ENCODE measurements at places on chromosomes 3 and 15.
A peak's percentile ranks its signal among the peaks of the same experiment; 100 is the strongest.

DNA sequence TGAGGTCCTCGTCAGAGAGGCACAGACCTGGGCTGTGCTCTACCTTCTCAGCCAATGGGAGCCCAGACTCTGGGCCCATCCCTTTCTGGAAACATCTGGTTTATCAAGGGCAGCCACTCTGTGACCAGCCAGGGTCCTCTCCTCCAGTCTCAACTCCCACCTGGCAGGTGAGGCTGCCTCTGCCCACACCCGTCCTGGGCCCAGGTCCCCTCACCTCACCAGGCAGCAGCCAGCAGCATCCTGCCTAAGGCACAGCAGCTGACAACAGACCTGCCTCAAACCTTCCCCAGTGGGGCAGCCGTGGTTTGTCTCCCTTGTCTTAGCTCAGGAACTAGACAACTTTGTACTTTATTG lies 8.7 kb upstream of the VIPR1 start:
- DNase-seq, result no peak

GRCh38 chr15:91068966-91069365 lies 31.1 kb upstream of the SV2B start:
- DNase-seq, result no peak

DNA sequence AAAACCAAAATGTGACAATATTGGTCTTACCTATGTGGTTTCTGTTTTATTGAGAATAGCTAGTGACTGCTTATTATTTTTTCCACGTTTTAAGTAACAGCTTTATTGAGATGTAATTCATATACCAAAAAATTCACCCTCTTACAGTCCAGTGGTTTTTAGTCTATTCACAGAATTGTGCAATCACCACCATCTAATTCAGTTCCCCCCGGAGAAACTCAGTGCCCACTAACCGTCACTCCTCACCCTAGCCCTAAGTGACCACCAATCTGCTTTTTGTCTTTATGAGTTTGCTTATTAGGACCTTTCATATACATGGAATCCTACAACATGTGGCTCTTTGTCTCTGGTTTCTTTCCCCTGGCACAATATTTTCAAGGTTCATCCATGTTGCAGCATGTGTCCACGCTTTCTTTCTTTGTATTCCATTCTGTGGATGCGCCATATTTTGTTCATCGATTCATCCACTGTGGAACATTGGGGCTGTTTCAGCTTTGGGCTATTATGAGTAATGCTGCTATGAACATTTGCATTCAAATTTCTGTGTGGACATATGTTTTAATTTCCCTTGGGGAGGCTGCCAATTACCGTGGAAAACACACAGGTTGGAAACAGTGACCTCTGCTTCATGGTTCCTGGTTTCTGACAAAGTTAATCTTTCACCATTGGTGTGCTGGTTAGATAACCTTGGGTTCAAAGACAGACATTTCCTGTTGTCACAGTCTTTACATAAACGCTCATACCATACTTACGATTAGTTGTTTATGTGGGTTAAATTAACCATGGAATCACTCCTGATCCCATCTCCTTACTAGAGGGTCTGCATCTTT lies 3.2 kb upstream of the BCL2L10 start:
- DNase-seq, result no peak

GRCh38 chr3:157079676-157080369 lies 80.1 kb downstream of the CCNL1 start:
- DNase-seq, result no peak

DNA sequence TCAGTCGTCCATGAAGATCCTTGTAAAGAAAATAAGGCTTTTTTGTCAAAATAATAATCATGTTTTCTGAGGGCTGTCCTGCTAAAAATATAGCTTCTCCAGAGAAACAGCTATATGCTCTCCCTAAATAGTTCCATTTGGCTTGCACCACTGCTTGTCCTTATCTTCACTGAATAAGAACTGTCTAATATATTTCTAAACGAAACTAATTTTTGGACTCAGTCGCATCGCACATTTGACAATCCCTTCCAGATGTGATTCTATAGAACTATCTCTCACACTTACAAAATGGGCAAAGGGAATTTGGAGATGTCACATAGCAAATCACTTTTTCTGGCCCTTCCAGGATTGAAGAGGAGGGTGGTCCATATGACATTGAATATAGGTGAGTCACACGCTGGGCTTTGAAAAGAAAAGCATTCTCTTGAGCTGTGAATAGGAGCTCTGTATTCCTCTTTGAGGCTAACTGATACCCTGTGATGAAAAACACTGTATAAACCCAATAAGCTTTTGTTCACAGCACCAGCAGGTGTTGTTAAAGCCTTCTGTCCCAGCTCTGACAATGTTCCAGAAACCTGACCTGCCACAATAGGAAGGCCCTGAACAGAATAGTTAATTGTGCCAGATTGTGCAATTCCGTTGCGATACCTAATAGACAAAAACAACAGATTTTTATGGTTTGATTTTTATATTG lies 1144.2 kb downstream of the ROBO2 start:
- no peak for DNase-seq

GRCh38 chr3:192915722-192916121 lies 1.9 kb downstream of the MB21D2 start:
- no peak for DNase-seq

DNA sequence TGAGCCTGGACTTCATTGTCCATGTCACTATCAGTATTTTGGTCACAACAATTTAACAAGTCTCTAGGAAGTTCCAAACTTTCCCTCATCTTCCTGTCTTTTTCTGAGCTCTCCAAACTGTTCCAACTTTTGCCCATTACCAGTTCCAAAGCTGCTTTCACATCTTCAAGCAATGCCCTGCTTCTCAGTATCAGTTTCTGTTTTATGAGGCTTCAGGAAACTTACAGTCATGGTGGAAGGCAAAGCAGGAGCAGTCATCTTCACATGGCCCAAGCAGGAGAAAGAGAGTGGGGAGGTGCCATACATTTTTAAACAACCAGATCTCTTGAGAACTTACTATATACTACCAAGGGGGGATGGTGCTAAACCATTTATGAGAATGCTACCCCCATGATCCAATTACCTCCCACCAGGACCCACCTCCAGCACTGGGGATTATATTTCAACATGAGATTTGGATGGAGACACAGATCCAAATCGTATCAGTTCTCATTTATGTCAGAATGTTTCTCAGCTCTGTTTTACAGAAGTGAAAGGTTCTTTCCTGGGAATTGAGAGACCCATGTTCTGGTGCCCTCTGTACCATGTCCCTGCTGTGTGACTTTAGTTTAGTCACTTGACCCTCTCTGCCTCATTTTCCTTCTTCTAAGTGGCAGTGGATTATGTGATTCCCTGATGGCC lies 169.7 kb downstream of the PLCL2 start:
- no peak for DNase-seq

- no peak for DNase-seq
Observed at GRCh38 chr15:27798807-27799206, 300.3 kb downstream of the OCA2 start.

- DNase-seq, result no peak
Observed at GRCh38 chr15:90232941-90233386, 777 bp downstream of the CIB1 start.

- DNase-seq, result no peak
Observed at GRCh38 chr3:159854500-159855124, 134.0 kb upstream of the IL12A start.

GRCh38 chr15:51155891-51156290 lies 61.2 kb upstream of the TNFAIP8L3 start:
- DNase-seq, result no peak

DNA sequence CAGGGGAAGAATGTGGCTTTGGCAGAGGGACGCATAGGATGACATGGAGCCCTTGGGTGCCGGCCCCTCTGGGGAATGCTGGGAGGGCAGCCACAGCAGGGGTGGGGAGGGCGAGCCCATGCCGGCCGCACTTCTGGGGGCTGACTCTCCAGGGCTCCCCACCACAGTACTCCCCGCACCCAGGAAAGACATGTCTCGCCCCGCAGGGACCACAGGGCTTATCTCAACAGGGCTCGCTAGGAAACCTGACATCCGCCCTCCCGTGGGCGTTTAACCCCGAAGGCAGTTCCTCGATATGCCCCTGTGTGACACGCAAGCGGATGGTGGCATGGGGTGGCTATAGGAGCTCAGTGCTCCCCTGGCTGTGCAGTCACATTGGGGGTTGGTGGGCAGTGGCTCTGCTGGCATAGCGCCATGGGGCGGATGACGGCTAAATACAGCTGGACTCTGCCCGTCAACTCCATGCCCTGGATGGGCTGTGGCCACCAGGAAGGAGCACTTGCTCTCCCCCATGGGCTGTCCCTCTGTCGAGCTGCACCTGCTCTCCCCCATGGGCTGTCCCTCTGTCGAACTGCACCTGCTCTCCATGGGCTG lies 141.4 kb downstream of the ADAMTS17 start:
- DNase-seq, result no peak

GRCh38 chr3:20909511-20909910 lies 723.5 kb upstream of the SGO1 start:
- no peak for DNase-seq

GRCh38 chr3:129795186-129796010 lies 98.1 kb downstream of the TMCC1 start:
- DNase-seq, result no peak

DNA sequence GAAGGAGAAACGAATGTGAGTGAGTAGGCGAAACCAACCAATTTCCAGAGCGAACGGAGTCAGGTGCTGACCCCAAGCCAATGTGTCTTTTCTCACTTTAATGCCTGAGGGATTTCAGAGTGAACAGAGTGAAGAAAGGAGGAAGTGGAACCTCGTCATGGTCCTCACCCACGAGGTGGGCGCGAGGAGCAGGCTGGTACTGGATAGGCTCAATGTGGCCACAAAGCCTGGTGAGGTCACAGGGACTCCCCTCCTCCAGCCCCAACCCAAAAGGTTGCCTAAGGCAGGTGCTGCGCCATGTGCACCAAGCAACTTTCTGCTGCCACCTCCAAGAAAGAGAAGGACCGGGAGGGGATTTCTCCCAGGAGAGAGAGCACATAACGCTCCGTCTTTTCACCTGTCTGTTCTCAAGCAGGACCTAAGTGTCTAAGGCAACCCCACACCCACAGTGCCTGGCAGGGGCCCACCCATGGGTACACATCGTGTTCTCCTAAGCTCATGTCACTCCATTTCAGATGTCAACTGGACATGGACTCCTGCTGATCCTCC lies 3.8 kb downstream of the NRROS start:
- DNase-seq, result peak; percentile 32

DNA sequence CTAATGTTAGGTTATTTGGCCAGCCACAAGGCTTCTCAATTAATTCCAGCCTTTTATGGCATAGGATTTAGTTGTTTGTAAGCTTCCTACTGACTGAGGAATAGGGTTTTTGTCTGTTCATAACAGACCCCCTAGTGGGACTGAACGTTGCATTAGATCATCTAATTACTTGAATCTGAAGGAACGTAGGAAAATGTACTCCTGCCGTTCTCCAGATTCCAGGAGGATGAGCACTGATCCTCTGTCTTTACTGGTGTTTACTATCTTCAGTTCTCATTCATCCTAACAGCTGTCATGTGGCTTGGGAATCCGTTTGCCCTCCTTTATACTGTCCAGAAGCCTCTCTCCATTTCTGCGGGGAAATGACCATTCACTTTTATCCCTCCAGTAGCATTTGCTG lies 52.7 kb downstream of the RAD54L2 start:
- DNase-seq, result no peak

DNA sequence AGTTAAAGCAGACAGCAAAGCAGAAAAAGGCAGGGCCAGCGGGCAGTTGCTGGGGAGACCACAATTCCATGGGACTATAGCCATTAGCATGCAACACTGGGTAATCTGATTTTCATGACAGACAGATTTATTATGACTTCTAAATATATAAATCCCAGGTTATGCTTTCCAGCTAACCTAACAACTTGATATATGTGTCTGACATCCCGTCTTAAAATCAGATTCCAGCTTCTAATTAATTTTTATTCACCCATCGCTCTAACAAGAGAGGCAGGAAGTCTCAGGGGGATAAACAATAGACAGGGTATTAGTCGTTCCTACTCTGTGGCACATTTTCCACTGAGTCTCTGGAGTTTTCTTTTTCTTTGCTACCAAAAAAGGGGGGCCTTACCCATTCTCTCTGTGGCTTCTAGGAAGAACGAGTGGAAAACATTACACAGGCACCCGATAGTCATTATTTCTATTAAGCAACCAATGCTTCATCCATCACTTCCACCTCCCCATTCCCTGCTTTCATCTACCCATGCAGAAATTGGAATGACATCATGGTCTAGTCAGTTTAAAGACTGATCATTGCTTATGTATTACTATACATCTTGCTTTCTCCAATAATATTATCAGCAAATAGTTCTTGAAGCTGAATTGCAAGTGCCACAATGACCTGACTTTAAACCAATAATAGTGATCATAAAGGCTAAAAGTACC lies 173.1 kb downstream of the FHIT start:
- no peak for DNase-seq

- DNase-seq, result no peak
Observed at GRCh38 chr15:79002581-79002980, 57.7 kb upstream of the CTSH start.

- DNase-seq, result no peak
Observed at GRCh38 chr3:35594739-35595138, 44.6 kb upstream of the ARPP21 start.

- no peak for DNase-seq
Observed at GRCh38 chr3:158859362-158859761, 57.5 kb downstream of the MFSD1 start.

- no peak for DNase-seq
Observed at GRCh38 chr3:52696830-52697631, 8.6 kb downstream of the GLT8D1 start.

DNA sequence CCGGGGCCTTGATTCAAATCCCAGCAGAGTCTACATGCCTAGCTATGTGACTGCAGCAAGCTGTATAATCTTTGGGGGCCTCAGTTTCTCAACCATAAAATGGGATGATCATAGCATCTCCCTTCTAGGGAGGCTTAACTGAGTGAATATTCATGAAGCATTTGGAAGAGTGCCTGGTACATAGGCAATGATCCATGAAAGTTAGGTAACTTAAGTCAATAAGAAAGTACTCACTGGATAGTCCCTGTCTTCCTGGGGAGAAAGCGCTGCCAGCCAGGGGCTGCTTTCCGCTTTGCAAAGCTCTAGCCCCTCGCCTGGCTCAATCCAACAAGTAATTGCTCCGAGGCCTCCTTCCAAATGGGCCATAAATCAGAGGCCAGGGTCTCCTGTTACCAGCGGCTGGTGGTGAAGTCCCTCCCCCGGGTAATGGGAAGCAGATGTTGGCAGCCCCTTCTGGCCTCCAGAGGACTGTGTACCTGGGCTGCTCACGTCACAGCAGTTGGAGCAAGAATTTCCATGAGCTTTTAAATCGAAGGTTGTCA lies 521.9 kb upstream of the PROK2 start:
- DNase-seq, result no peak

- no peak for DNase-seq
Observed at GRCh38 chr15:91284758-91285466, 184.9 kb downstream of the SV2B start.

- DNase-seq, result no peak
Observed at GRCh38 chr3:35200056-35200455, 439.3 kb upstream of the ARPP21 start.

GRCh38 chr3:98945666-98946065 lies 44.2 kb upstream of the DCBLD2 start:
- DNase-seq, result no peak

DNA sequence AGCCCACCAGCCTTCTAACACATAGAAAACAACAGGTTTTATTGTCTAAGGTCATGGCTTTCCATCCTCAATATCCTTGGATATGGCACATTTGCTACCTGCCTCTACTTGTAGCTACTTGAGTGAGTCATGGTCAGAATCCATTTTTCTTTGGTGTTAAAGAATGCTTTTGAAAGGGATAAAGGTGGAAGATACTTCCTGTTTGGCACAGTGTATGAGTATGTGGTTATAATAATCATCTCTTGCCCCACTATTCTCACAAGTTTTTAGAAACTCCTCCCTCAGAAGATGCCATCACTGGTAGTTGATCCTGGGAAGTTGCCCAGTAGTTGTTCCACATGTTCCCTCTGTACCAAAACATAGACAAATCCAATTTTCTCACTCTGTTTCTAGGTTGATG lies 508.6 kb upstream of the IL12A start:
- DNase-seq, result no peak
